GM12878 (cell line): ENCODE measurements at places on chromosomes 7 and 10. TPM values are rescaled to one million over a fixed set of nuclear protein-coding genes. Genes with fewer than 3 reads are reported as not detected.

The FEZF1 gene
- polyA plus RNA-seq: not detected in 2 replicates

The NPFFR1 gene
- polyA plus RNA-seq: not detected in 2 replicates

The SLC18A2 gene
- 0.25 and 0.49 TPM in 2 replicates for polyA plus RNA-seq

The MPLKIP gene
- 74.4 and 76.1 TPM in 2 replicates for polyA plus RNA-seq

The ARHGEF5 gene
- 8.0 and 8.6 TPM in 2 replicates for polyA plus RNA-seq

The ADCK2 gene
- polyA plus RNA-seq: 3.6 and 9.0 TPM in 2 replicates

The STMP1 gene
- polyA plus RNA-seq: 62.1 and 62.5 TPM in 2 replicates

The TMEM229A gene
- not detected in 2 replicates for polyA plus RNA-seq

DNA sequence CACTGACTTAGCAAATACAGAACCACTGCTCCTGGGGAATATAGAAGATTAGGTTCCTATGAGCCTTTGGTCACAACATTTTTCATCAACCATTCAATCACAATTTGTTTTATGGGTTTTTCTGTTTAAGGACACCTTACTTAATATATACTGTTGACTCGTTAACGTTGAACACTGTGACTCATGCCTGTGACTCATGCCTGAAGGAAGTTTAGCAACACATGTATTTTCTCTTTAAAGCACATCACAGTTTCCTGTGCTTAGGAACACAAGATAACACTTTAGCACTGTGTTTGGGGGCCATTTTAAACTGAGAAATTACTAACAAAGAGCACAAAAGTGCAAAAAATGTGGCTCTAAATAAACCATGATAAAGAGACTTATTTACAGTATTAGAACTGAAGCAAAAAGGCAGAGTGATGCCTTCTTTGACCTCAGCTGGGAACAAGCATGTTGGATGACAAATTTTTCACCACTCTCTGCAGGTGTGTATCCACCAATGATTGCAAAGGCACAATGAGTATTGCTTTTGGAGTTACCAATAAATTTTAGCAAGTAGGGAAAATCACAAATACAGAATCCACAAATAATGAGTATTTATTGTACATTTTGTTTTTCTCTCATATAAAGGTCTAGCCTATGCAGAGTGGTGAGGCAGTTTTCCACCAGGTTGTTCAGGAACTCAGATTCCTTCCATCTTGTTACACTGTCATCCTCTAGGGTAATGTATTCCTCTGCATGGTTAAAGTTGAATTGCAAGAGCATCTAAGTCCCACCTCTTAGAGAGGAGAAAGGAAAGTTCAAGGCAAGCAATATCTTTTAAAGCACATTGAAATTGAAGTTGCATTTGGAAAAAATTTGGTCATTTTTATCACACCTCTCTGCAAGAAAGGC is 7.3 kb downstream of the FGFBP3 start:
- H3K4me1 ChIP-seq: no peaks in the 10 kb centered on the region
- no peak overlapping the region for H3K27ac ChIP-seq
- no peak for DNase-seq
- H3K4me3 ChIP-seq: no peak overlapping the region
- no peaks in the 10 kb centered on the region for H3K36me3 ChIP-seq

DNA sequence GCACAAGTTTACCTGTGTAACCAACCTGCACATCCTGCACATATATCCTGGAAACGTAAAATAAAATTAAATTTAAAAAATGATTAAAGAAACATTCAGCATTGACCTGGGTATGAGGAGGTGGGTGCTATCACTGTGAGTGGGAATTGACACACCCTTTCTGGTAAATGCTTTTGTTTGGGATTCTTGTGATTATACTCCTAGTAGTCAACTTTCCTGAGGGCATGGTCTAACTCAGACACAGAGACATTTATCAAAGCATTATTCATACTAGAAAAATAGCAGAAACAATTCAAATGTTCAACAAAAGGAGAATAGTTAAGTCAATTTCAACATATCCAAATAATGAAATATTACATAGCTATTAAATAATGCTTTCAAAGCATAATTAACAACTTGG is 44.2 kb downstream of the CNNM2 start:
- H3K27me3 ChIP-seq: no peaks in the 10 kb centered on the region
- no peaks in the 10 kb centered on the region for H3K4me1 ChIP-seq
- no peak overlapping the region for H3K27ac ChIP-seq
- no peaks in the 10 kb centered on the region for H3K36me3 ChIP-seq

DNA sequence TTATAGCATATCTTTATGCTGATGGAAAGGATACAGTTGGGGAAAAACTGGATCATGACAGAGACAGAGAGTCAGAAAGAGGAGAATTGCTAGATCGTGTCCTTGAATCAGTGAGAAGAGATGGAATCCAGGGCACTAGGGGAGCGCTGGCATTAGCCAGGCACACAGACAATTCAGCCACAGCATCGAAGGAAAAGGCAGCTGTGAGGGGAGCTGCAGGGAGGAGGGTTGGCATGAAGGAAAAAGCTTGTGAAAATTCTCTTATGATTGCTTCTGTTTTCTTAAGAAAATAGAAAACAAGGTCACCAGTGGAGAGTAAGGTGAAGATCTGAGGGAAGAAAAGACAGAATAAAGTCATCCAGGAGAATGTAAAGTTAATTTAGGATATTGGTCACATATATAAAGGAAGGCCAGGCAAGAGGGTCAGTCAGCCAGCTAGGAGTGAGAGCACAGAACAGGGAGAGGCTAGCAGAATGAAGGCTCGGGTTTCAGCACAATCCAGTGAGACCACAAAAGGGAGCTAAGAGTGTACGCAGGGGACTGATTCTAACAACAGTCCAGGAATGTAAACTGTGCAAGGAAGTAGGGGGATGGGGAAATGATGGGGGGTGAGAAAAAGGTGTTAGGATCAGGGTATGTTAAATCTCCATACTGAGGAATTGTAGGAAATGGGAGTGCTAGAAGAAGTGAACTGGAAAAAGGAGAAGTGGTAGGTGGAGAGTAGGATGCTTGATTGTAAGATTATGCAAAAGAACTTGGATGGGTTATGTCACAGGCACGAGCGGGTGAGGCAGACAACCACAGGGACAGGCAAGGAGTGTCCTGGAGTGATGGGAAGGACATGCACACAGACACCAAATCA is 112.0 kb downstream of the RNF32 start:
- peaks cover 7% of the 10 kb centered on the region; the same call in 1 of the 2 replicates for H3K36me3 ChIP-seq
- DNase-seq: no peak
- H3K27me3 ChIP-seq: no peaks in the 10 kb centered on the region
- no peak overlapping the region for H3K4me3 ChIP-seq
- peaks cover 9% of the 10 kb centered on the region for H3K4me1 ChIP-seq

GRCh38 chr7:47095946-47096345 is 486.0 kb downstream of the TNS3 start:
- no peaks in the 10 kb centered on the region for H3K27me3 ChIP-seq
- no peak overlapping the region for H3K4me3 ChIP-seq
- no peak for DNase-seq
- no peaks in the 10 kb centered on the region for H3K36me3 ChIP-seq

GRCh38 chr7:51102828-51103227 is 213.8 kb downstream of the COBL start:
- no peak overlapping the region for H3K4me3 ChIP-seq
- H3K27ac ChIP-seq: no peak overlapping the region
- no peaks in the 10 kb centered on the region for H3K4me1 ChIP-seq
- no peaks in the 10 kb centered on the region for H3K27me3 ChIP-seq
- no peak for DNase-seq
- H3K36me3 ChIP-seq: no peaks in the 10 kb centered on the region

- H3K36me3 ChIP-seq: no peaks in the 10 kb centered on the region
- H3K4me3 ChIP-seq: no peak overlapping the region
- no peak for DNase-seq
- no peaks in the 10 kb centered on the region; the same call in 1 of the 2 replicates for H3K4me1 ChIP-seq
These were observed 147.9 kb downstream of the PARD3 start for GRCh38 chr10:34667177-34667576.

DNA sequence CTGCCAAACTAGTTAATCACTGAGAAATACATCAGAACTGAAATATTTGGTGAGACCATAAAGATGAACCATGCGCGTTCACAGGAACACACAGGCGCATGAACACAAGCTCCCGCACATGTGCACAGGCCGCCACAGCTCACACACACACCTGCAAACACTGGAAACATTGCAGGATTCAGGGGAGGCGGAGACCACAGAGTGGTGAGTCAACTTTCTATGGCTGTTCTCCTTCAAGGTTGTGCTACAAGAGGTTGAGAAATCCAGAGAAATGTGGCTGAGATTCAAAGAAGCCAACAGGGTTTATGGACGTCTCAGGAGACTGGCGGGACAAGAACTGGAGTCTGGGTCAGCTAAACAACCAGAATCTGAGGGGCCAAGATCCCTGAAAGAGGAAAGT is 17.8 kb downstream of the ESYT2 start:
- no peak overlapping the region for H3K27ac ChIP-seq
- H3K4me1 ChIP-seq: 0 out of 2 replicates have a peak, but pooled peaks cover 3% of the 10 kb centered on the region
- H3K4me3 ChIP-seq: no peak overlapping the region
- DNase-seq: no peak
- H3K27me3 ChIP-seq: no peaks in the 10 kb centered on the region
- peaks cover 4% of the 10 kb centered on the region; the same call in 1 of the 2 replicates for H3K36me3 ChIP-seq

- H3K4me1 ChIP-seq: no peaks in the 10 kb centered on the region
- no peak for DNase-seq
- no peak overlapping the region for H3K4me3 ChIP-seq
- H3K27ac ChIP-seq: no peak overlapping the region
- no peaks in the 10 kb centered on the region for H3K36me3 ChIP-seq
These were observed 40.7 kb downstream of the RALA start for GRCh38 chr7:39664057-39664456.

GRCh38 chr10:4170181-4170580 is 385.2 kb upstream of the KLF6 start:
- no peak for DNase-seq
- H3K27me3 ChIP-seq: no peaks in the 10 kb centered on the region
- no peak overlapping the region for H3K4me3 ChIP-seq
- peaks cover 4% of the 10 kb centered on the region; the same call in 1 of the 2 replicates for H3K4me1 ChIP-seq
- no peaks in the 10 kb centered on the region for H3K36me3 ChIP-seq

DNA sequence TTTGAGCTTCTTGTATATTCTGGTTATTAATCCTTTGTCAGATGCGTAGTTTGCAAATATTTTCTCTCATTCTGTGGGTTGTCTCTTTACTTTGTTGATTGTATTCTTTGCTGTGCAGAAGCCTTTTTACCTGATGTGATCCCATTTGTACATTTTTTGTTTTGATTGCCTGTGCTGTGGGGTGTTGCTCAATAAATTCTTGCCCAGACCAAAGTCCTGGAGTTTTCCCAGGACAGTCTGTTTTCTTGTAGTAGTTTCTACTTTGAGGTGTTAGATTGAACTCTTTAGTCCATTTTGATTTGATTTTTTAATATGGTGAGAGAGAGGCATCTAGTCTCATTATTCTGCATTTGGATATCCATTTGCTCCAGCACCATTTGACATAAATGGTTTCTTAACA is 588.7 kb upstream of the MBL2 start:
- no peak overlapping the region for H3K4me3 ChIP-seq
- H3K27ac ChIP-seq: no peak overlapping the region
- no peaks in the 10 kb centered on the region for H3K27me3 ChIP-seq
- no peak for DNase-seq
- H3K4me1 ChIP-seq: no peaks in the 10 kb centered on the region
- H3K36me3 ChIP-seq: no peaks in the 10 kb centered on the region
